ENCODE measurements at places on chromosomes 13 and 19.
A peak's percentile ranks its signal among the peaks of the same experiment; 100 is the strongest.

- no peak for DNase-seq
Measured at GRCh38 chr19:22144394-22144793, 52.4 kb downstream of the ZNF676 start.

- DNase-seq = no peak
Measured at GRCh38 chr19:3196064-3196932, 10.6 kb downstream of the NCLN start.

DNA sequence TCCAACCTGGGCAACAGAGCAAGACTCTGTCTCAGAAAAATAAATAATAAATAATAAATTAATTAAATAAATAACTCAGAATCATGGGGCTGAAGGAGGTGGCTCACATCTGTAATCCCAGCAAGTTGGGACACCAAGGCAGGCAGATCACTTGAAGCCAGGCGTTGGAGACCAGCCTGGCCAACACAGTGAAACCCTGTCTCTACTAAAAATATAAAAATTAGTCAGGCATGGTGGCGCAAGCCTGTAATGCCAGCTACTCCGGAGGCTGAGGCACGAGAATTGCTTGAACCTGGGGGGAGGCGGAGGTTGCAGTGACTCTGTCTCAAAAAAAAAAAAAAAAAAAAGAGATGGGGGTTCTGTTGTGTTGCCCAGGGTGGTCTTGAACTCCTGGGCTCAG, 7.2 kb downstream of the TMEM38A start:
- DNase-seq = no peak

GRCh38 chr13:77698201-77699058, 943 bp downstream of the SLAIN1 start:
- peak; percentile 58 for DNase-seq

DNA sequence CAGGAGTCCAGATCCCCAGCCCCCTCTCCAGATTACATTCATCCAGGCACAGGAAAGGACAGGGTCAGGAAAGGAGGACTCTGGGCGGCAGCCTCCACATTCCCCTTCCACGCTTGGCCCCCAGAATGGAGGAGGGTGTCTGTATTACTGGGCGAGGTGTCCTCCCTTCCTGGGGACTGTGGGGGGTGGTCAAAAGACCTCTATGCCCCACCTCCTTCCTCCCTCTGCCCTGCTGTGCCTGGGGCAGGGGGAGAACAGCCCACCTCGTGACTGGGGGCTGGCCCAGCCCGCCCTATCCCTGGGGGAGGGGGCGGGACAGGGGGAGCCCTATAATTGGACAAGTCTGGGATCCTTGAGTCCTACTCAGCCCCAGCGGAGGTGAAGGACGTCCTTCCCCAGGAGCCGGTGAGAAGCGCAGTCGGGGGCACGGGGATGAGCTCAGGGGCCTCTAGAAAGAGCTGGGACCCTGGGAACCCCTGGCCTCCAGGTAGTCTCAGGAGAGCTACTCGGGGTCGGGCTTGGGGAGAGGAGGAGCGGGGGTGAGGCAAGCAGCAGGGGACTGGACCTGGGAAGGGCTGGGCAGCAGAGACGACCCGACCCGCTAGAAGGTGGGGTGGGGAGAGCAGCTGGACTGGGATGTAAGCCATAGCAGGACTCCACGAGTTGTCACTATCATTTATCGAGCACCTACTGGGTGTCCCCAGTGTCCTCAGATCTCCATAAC, at the start of gene APOE:
APOE (plus strand) TSS at position 360 of the 724 bp plus-strand sequence. CDS start 829 bp downstream, outside the sequence.
- no peak for DNase-seq

- peak; percentile 89 for DNase-seq
Measured at GRCh38 chr19:4229179-4229931, at the start of gene EBI3. TSS of gene EBI3 (plus strand) at chr19:4229523. CDS start at chr19:4229551, 28 bp downstream.

- no peak for DNase-seq
Measured at GRCh38 chr19:22617614-22618320, 16.4 kb upstream of the ZNF492 start.

- no peak for DNase-seq
Measured at GRCh38 chr13:50320271-50320862, 305.1 kb downstream of the KCNRG start.

GRCh38 chr19:38664503-38665211, 17.2 kb downstream of the ACTN4 start:
- DNase-seq = no peak

GRCh38 chr13:79829880-79830279, 348.9 kb downstream of the NDFIP2 start:
- no peak for DNase-seq

DNA sequence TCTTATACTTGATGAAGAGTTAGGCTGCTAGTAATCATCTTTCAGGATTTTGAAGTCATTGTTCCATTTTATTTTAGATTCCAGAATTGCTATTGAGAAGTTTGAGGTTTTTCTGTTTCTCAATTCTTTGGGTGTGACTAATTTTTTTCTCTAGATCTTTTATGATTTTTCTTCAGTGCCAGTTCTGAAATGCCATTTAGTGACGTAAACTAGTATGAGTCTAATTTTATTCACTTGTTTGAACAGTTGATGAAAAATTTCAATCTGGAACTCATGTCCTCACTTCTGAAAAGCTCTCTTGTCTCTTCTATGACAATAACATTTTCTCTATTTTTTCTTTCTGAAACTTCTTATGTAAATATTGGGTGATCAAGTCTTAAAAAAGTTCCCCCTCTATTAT, 188.5 kb upstream of the HTR2A start:
- DNase-seq = no peak

GRCh38 chr13:48710160-48710559, 56.4 kb downstream of the CYSLTR2 start:
- DNase-seq = no peak

- no peak for DNase-seq
Measured at GRCh38 chr19:23521471-23521870, 126.2 kb upstream of the ZNF91 start.

DNA sequence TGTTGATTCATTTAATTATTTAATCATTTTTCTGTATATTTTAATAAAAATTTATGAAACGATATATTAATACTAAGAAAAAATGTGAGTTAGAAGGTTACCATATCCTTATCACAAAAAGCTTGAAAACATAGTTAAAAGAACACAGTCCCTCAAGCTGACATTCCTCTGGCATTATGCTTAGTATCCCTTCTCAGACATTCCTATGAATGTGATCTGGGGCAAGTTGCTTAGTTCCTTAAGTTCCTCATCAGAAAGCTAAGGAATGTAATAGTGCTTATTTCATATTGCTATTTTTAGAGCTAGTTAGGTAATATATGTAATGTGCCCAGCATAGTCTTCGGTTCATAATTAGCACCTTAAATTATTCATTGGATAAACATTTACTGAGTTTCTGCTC, 122.8 kb downstream of the MTUS2 start:
- no peak for DNase-seq

GRCh38 chr19:43688059-43688701, 18.2 kb upstream of the PLAUR start:
- no peak for DNase-seq

GRCh38 chr13:48094404-48094780, 512 bp downstream of the MED4 start:
- no peak for DNase-seq

DNA sequence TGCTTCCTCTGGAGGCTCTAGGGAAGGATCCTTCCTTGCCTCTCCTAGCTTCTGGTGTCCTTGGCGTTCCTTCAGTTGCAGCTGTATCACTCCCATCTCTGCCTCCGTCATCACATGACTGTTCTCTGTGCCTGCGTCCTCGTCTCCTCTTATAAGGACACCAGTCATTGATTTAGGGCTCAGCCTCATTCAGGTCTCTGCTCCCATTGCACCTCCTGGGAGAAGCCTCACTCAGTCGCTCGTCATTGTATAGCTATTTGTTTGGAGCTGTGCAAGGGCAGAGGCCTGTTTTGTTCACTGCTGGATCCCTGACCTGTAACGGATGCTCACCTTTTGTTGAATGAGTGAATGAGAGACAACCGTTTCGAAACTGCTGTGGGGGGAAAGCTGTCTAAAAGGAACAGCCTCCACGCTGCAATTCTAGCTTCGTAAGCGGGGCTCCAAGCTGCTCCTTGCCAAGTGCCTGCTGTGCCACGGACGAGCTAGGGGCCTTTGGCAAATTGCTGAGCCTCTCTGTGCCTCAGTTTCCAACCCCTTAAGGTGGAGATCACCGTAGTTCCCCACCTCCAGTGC, 17.2 kb downstream of the BRSK1 start:
- DNase-seq = no peak

DNA sequence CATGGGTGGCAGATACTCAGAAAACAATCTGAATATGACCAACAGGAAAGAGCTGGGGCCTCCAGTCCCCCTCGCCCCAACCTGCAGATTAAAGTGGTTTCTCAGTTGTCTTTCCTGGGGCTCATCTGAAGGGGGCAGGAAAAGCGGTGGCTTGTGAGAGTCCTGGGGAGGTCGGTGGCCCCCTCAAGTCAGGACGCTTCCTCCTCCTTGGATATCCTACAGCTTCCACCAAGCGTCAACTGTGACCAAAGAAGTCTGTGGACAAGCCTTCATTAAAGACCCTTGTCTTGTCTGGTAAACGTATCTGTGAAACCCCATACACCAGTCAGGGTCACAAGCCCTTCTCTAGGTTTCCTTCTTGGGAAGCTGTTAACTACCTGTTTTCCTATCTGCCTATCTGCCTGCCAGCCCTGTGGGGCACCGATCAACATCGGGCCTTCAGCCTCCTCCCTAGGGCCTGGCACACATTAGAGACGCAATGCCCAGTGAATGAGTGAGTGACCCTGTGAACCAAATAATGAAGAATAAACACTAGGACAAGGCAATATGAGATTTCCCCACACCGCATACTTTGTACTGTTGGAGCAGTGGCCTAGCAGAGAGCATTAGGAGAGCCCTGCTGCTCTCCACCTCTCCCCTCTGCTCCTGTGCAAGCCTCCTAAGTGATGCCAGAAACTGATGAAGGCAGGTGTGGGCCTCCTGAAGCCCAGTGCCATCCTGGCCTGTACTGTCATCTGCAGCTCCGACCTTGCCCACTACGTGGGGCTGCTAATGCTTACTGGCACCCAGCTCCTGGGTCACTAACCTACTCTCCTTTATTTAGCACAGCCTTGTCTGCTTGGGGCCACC, 1317.8 kb downstream of the UQCRFS1 start:
- no peak for DNase-seq

GRCh38 chr19:14906711-14907110, 20.8 kb upstream of the OR7A17 start:
- DNase-seq = no peak

GRCh38 chr13:43360892-43361610, 337.7 kb downstream of the DNAJC15 start:
- no peak for DNase-seq

- DNase-seq = no peak
Measured at GRCh38 chr13:51666374-51666773, 82.1 kb downstream of the WDFY2 start.

GRCh38 chr19:42285541-42285941, 16.4 kb upstream of the PRR19 start:
- peak; percentile 24 for DNase-seq

- peak; percentile 35 for DNase-seq
Measured at GRCh38 chr13:52845766-52846566, 2.5 kb downstream of the PCDH8 start.

GRCh38 chr19:48646722-48647216, 782 bp upstream of the CA11 start:
- no peak for DNase-seq

GRCh38 chr13:36555151-36555986, 118.5 kb upstream of the SERTM1 start:
- no peak for DNase-seq

GRCh38 chr19:50434525-50434924, 1.8 kb downstream of the MYBPC2 start:
- DNase-seq = no peak
